Activated T-helper 17 cell treated with anti-CD3 and anti-CD28 coated beads, Interleukin-2, amount 50 U/mL, for 72 hours (primary cell): ENCODE measurements at places on chromosomes 4 and X. TPM values are rescaled to one million over a fixed set of nuclear protein-coding genes. Genes with fewer than 3 reads are reported as not detected.

DNA sequence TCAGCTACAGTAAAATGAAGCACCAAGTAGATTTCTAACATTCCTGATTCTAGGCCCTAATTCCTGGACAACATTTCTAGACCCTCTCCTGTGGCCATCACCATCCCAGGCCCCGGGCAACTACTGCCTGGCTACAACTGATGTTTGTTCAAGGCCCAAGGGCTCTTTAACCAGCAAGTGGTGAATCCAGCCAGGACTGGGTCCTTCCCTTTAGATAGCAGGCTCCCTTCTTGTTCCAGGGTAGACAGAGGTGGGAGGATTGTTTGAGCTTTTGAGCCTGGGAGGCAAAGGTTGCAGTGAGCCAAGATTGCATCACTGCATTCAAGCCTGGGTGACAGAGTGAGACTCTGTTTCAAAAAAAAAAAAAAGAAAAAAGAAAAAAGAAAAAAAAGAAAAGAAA lies 12.7 kb upstream of the AADAT start:
- ATAC-seq, result no peak

S100P gene
- 0.87 TPM for total RNA-seq

GRCh38 chrX:70485466-70485865 lies 40.8 kb downstream of the DLG3 start:
- no peak for ATAC-seq

EXOC1L gene
- not detected for total RNA-seq

DNA sequence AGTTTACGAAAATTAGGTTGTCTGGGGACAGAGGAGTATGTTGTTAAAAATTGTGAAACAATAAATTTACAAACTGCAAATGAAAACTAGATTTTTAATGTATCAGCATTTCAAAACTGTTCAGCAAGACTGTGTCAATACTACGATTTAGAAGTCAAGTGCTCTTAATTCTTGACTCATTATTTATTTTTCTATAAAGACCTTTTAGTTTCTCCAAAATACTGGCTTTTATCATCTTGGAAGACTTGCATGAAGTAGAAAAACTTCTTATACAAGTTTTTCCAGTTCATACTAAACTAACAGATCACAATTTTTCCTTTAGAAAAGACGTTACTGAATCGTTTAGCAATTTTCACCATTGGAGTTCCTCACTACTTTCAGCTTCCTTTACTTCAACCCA lies 231.4 kb downstream of the PPP3CA start:
- no peak for ATAC-seq

DNA sequence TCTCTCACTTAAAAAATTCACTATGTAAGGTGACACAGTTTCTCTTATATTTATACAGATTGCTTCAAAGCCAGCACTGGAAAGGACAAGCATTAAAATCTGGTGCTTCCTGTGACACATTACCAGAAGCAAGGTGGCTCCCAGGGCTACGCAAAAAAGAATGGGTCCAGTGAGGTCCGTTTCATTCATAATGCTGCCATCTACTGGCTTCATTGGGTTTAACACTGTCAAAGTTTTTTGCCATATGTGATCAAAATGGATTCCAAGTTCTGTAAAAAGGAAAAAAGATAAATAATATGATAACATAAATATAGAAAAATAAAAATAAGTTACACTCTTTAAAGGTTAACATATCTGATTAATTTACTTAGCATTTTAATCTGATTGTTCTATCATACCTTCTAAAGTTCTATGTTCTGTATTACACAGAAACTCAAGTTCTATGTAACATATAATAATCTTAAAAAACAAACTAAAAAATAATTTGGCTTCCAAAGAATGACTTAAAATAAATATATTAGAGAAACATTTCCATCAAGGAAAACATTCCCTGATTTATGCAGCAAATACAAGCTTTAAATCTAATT lies 22.1 kb downstream of the YIPF7 start:
- ATAC-seq, result peak; percentile 79

GRCh38 chr4:95004912-95005311 lies 247.2 kb downstream of the BMPR1B start:
- ATAC-seq, result no peak

GRCh38 chr4:119286377-119287002 lies 35.4 kb downstream of the FABP2 start:
- no peak for ATAC-seq

DNA sequence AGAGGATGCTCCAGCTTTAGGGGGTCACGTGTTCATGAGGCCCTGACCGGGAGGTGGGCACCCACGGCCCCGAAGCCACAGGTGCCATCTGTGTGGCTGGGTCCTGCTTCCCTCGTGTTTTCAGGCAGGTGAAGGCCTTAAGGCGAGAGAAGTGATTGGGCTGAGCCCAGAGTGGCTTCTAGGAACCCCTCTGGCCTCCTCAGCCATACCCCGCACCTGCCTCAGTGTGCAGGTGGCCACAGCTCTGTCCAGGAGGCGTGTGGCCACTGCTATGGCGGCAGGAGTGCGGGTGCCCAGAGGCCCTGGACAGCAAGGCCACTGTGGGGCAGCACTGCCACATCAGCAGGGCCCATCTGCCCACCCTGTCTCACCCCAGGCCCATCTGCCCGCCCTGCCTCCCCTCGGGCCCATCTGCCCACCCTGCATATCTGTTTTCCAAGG lies 25.0 kb downstream of the NKX1-1 start:
- no peak for ATAC-seq

GRCh38 chrX:152601848-152602616 lies 35.7 kb upstream of the GABRQ start:
- ATAC-seq, result no peak

GRCh38 chr4:154389148-154389547 lies 102.5 kb downstream of the DCHS2 start:
- no peak for ATAC-seq

GRCh38 chrX:136823175-136823574 lies 42.4 kb upstream of the ARHGEF6 start:
- no peak for ATAC-seq

GRCh38 chr4:181613200-181613599 lies 630.0 kb upstream of the TENM3 start:
- no peak for ATAC-seq

GRCh38 chrX:43836435-43837184 lies 45.6 kb downstream of the MAOB start:
- no peak for ATAC-seq

DNA sequence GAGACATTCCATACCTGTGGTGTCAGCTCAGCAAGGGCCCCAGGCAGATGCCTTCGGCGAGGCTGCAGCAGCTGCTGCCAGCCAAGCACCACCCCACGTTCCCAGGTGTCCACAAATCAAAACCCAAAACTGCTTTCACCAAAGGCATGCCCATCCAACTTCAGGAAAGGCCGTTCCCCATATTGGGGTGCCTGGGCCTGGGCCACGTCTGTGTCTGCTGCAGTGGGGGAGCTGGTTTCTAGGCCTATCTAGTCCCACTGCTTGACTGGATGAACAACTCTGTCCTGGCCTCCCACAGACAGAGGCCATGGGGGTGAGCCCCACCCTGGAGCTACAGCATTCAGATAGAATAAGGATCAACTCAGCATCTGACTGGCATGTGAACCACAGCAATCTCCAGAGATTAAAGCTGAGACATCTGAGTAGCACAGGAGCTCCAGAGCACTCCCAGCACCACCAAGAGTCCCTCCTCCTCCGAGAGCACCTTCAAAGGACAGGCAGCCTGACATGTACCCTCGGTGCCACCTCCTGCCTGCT lies 37.0 kb downstream of the NAT8L start:
- no peak for ATAC-seq

MAGEB1 gene
- not detected for total RNA-seq

C4orf54 gene
- total RNA-seq, result not detected

IL1RAPL1 gene
- not detected for total RNA-seq

DNA sequence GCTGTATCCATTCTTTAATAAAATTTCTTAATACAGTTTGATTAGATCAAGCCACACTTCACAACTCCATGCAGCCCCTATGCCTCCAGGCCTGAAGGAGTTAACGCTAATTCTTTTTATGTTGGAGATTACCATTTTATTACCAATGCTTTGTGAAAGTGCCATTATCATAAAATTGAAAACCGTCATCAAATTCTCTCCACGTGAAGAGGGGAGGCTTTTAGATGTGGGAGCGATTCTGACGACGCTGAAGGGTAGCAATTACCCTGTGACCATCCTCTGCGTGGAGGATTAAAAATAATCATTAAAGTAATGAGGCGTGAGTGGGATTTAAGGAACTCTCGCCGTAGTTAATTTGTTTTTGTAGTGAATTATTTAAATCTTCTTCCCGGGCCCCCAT lies 278.8 kb downstream of the CRLF2 start:
- ATAC-seq, result no peak

GRCh38 chrX:154033848-154034247 lies 14.1 kb upstream of the IRAK1 start:
- ATAC-seq, result no peak

DNA sequence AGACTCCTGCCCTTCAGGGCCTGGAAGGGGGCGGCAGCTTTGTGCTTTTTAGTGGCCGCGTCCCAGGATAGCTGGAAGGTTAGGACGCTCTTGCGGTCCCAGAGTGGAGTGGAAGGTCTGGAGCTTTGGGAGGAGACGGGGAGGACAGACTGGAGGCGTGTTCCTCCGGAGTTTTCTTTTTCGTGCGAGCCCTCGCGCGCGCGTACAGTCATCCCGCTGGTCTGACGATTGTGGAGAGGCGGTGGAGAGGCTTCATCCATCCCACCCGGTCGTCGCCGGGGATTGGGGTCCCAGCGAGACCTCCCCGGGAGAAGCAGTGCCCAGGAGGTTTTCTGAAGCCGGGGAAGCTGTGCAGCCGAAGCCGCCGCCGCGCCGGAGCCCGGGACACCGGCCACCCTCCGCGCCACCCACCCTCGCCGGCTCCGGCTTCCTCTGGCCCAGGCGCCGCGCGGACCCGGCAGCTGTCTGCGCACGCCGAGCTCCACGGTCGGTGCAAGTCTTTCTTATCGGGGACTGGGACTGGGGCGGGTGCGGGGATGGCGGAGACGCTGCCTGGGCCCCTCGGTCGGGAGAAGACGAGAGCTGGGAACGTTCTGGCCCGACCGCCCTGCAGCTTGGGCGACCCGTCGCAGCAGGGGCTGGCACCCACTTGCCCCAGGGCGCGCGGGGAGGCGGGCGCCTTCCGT lies at the start of gene EDNRA:
TSS of gene EDNRA (plus strand) at position 207 of the 686 bp plus-strand sequence. CDS start 4,585 bp downstream, outside the sequence.
- ATAC-seq, result no peak

GRCh38 chr4:80521438-80521837 lies 185.9 kb downstream of the CFAP299 start:
- no peak for ATAC-seq

CACNA1F gene
- 6.2 TPM for total RNA-seq

DNA sequence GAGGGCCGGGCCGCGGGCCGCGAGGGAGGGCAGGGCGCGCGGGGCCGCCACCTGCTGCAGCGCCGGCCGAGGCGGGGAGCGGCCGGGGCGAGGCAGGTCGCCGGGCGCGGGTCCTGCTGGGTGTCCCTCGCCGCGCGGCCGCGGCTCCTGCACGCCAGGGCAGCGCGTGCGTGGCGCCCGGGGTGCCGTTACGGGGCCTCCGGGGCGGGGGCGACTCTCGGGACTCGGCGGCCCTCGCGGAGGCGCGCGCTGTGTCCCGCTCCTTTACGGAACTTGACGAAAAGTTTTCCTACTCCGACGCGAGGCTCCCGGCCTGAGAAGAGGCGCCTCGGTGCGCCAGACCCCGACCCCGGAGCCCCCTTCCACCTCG lies 329 bp downstream of the TBC1D14 start:
- ATAC-seq, result peak; percentile 37

PRRG3 gene
- not detected for total RNA-seq

DNA sequence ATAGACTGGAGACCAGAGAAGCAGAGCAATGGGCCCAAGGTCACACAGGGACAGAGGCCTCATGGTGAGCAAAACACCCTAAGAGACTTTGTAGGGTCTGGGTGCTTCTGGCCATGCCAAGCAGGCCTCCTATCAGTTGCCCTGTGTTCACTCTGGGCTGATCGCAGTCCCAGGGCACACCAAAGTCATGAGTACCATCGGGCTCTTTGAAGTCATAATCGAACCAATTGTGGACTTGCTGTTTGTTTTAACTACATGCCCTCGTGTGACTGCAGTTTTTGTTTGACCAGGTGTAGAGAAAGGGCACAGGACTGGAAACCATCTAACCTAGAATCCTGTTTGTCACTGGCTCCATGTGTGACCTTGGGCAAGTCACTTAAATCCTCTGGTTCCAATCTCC lies 172.5 kb upstream of the CPEB2 start:
- no peak for ATAC-seq

DNA sequence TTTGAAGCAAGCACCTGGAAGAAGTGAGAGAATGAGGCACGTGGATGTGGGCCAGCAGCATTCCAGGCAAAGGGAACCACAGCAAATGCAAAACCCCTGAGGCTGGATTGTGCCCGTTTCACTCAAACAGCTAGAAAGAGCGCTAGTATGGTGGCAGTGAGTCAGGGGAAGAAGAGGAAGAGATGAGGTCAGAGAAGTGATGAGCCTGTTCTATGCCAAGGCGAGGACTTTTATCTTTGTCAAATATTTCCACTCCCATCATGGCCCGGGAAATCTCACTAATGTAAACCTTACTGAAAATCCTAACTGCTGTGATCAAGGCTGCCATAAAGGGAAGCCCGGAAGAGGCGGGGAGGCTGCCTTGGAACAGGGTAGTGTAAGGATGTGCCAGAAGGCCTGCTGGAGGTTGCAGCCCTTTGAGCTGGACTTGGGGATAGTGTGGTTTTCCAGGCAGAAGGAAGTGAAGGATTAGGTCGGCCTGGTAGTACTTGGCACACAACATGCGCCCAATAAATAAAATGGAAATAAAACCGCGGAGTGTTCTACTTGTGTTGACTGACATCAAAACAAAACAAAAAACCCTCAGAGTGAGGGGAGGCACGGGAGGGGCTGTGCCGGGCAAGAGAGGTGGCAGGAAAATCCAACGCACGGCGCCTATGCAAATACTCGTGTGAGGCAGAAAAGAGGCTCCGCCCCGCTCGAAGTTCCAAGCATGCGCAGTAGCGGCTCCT lies 1.2 kb upstream of the CDK16 start:
- peak; percentile 41 for ATAC-seq

- no peak for ATAC-seq
Observed at GRCh38 chr4:69490271-69490670, 5.4 kb downstream of the UGT2B4 start.

- no peak for ATAC-seq
Observed at GRCh38 chr4:141501931-141502330, 134.5 kb upstream of the IL15 start.

XPNPEP2 gene
- 0.52 TPM for total RNA-seq

AGA gene
- 9.2 TPM for total RNA-seq

IL21 gene
- total RNA-seq, result 17.1 TPM

DNA sequence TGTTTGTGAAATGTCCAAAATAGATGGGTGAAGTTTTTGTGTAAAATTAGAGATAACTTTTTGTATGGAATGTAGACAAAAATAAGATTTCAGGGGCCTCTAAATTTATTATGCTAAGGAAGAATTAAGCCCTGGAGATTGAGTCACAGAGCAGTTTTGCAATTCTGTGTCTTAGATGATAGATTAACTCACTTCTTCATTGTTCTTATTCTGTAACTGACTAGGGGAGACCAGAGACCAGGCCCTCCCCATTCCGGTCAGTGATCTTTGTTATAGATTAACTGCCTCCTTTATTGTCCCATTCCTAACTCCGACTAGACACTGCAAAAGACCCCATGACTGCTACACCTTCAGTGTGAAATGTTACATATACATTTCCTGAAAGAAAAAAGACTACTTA lies 238.4 kb upstream of the TAPT1 start:
- ATAC-seq, result no peak

PASD1 gene
- not detected for total RNA-seq

HSFX1 gene
- total RNA-seq, result 0.56 TPM

REPS2 gene
- 0.26 TPM for total RNA-seq

- no peak for ATAC-seq
Observed at GRCh38 chrX:15194146-15194545, 75.7 kb downstream of the ASB9 start.
